B cell (primary cell): ENCODE measurements at places on chromosomes 5 and 9. TPM values are rescaled to one million over a fixed set of nuclear protein-coding genes. Genes with fewer than 3 reads are reported as not detected.

GRCh38 chr5:4095918-4096630 lies 500.4 kb downstream of the IRX1 start:
- H3K36me3 ChIP-seq, result no peaks in the 10 kb centered on the region
- no peak for DNase-seq
- H3K27me3 ChIP-seq, result no peaks in the 10 kb centered on the region
- H3K4me1 ChIP-seq, result no peaks in the 10 kb centered on the region
- H3K4me3 ChIP-seq, result no peak overlapping the region

DNA sequence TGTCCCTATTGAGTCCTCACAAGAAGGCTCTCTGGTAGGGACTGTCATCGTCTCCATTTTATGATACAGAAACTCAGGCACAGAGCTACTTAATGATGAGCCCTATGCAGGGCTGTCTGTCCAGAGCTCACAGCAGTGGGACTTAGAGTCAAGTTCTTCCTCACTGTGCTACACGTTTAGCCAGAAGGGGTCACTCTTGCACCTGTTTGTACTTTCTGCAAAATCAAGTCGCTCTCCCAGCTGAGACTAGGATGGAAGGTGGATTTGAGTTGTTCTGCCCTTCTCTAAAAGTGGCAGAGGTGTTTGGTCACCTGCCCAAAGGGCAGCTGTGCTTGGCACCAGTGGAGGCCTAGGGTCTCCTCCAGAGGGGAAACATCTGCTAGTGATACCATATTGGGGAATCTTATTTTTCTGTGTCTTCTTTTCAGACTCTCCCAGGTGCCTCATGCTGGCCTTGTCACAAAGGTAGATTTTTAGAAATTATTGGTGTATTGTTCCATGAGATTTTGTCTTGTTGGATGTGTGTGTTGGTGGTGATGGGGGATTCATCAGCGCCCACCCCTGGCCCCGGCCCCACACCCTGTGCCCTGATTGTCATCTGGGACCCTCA lies 104.2 kb downstream of the PPARGC1B start:
- no peak overlapping the region for H3K27ac ChIP-seq
- H3K36me3 ChIP-seq, result no peaks in the 10 kb centered on the region
- DNase-seq, result peak; percentile 65
- no peak overlapping the region for H3K4me3 ChIP-seq
- H3K4me1 ChIP-seq, result no peaks in the 10 kb centered on the region

GRCh38 chr9:126661122-126661520 lies 47.4 kb downstream of the LMX1B start:
- no peaks in the 10 kb centered on the region for H3K36me3 ChIP-seq
- peaks cover 7% of the 10 kb centered on the region for H3K4me1 ChIP-seq
- no peak overlapping the region for H3K4me3 ChIP-seq
- no peak overlapping the region for H3K27ac ChIP-seq
- no peak for DNase-seq

- H3K4me1 ChIP-seq, result peaks cover 7% of the 10 kb centered on the region
- no peaks in the 10 kb centered on the region for H3K36me3 ChIP-seq
- DNase-seq, result no peak
Observed at GRCh38 chr5:111960476-111961215, 203.7 kb upstream of the NREP start.

DNA sequence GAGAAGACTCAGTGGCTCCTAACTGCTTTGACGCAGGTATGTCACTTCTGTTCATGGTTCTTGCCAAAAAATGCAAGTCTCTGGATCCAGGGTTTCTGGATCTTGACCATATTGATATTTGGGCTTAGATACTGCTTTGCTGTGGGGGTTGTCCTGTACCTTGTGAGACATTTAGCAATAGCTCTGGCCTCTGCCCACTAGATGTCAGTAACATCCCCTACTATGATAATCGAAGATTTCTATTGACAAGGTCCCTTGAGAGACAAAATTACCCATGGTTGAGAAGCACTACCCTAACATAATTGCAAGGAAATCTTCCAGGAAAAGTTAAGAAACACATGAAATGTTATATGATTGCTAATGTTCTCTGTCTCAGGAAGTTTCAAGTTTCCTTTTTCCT lies 285.4 kb downstream of the TMEM232 start:
- no peak overlapping the region for H3K4me3 ChIP-seq
- H3K27ac ChIP-seq, result no peak overlapping the region
- DNase-seq, result no peak
- no peaks in the 10 kb centered on the region for H3K27me3 ChIP-seq
- H3K36me3 ChIP-seq, result no peaks in the 10 kb centered on the region

- H3K36me3 ChIP-seq, result peaks cover 18% of the 10 kb centered on the region
- DNase-seq, result no peak
- H3K27me3 ChIP-seq, result no peaks in the 10 kb centered on the region
- H3K4me1 ChIP-seq, result no peaks in the 10 kb centered on the region
- no peak overlapping the region for H3K4me3 ChIP-seq
Observed at GRCh38 chr5:134403951-134404350, 7.7 kb downstream of the CDKN2AIPNL start.

DNA sequence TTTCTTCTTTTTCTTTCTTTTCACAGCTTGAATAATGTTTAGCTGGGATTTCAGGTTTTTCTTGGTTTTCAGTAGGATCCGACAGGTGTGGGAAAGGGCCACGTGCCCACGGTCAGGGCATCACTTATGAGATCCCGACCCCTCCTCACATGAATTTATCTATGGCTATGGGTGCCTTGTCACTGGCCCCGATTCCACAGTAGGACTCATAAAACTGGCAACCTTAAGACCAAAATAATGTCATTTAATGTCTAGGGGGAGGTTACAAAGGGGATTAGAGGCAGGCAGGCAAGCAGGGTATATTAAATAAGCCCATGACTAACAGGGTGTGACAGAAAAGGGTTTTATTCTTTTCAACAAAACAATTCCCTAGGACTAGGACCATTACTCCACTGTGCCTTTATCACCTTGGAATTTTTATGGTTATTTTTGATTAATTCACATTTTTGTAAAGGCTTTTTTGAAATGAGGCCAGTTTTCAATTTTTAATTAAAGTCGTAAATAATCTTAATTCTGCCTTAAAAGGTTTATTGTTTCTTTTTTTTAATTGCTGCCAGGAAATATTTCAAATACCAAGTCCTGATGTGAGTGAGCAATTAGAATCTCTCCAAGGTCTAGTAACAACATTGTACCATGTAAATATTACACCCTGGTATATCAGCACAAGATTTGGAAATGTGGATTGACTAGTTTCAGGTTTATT lies 370.4 kb downstream of the GLIS3 start:
- DNase-seq, result no peak
- no peak overlapping the region for H3K27ac ChIP-seq
- no peaks in the 10 kb centered on the region for H3K4me1 ChIP-seq
- no peaks in the 10 kb centered on the region for H3K27me3 ChIP-seq
- H3K36me3 ChIP-seq, result no peaks in the 10 kb centered on the region

DNA sequence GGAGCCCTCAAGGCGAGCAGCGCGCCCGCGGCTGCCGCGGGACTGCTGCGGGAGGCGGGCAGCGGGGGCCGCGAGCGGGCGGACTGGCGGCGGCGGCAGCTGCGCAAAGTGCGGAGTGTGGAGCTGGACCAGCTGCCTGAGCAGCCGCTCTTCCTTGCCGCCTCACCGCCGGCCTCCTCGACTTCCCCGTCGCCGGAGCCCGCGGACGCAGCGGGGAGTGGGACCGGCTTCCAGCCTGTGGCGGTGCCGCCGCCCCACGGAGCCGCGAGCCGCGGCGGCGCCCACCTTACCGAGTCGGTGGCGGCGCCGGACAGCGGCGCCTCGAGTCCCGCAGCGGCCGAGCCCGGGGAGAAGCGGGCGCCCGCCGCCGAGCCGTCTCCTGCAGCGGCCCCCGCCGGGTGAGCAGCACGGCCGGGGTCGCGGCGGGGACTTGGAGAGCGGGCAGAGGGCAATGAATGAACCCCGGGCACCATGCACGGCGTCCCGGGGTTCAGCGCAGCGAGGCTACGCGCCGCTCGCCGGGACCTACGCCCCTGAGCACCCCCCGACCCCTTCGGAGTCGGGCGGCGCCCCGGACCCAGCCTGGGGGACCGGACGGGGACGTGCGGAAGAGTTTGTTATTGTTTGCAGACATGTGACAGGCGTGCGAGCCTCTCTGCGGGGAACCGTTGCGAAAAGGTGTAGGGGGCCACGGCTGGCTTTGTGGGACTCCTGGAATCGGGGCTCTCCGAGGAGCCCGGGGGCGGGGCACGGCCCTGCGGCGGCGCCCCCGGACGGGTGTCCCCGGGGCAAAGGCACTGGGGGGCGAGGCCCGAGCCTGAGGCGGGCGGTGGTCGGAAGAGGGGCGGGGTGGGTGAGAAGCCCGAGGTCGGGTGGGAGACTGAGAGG lies 553 bp downstream of the MAP3K1 start:
- H3K36me3 ChIP-seq, result peaks cover 7% of the 10 kb centered on the region
- peak; percentile 67 for DNase-seq
- H3K4me3 ChIP-seq, result peak overlapping the region; percentile 97
- peak overlapping the region; percentile 78 for H3K27ac ChIP-seq

GRCh38 chr9:132703336-132703735 lies 33.1 kb downstream of the GTF3C4 start:
- H3K27me3 ChIP-seq, result peaks cover 3% of the 10 kb centered on the region
- no peaks in the 10 kb centered on the region for H3K4me1 ChIP-seq
- H3K27ac ChIP-seq, result no peak overlapping the region
- no peaks in the 10 kb centered on the region for H3K36me3 ChIP-seq
- no peak for DNase-seq
- no peak overlapping the region for H3K4me3 ChIP-seq

DNA sequence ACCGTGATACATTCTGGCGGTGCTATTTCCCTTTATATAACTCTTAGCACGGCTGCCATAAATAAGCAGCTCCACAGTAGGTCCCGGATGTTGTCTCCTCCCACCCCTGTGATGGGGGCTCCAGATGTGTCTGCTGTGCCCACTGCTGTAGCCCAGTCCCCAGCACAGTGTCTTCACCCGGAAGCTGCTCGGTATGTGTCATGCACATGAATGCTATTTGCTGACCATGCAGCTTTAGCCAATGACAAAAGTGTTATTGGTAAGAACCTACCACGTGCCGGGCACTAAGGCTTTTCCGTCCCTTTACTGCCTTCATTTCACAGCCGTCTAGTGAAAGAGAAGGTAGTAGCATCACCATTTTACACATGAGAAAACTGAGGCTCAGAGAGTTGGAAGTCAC lies 20.2 kb downstream of the HRH2 start:
- H3K4me3 ChIP-seq, result no peak overlapping the region
- DNase-seq, result no peak
- H3K36me3 ChIP-seq, result no peaks in the 10 kb centered on the region
- H3K27ac ChIP-seq, result no peak overlapping the region
- no peaks in the 10 kb centered on the region for H3K4me1 ChIP-seq

DNA sequence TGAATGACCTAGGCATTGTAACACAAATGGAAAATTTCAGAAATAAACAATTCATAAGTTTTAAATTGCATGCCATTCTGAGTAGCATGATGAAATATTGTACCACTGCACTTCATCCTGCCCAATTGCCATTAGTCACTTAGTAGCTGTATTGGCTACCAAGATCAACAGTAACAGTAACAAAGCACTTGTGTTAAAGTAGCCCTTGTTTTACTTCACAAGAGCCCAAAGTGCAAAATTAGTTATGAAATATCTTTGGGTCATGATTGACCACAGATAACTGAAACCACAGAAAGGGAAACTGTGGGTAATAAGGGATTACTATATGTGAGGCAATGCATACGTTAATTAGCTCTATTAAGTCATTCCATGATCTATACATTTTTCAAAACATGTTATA lies 33.3 kb upstream of the RORB start:
- H3K36me3 ChIP-seq, result no peaks in the 10 kb centered on the region
- no peaks in the 10 kb centered on the region for H3K4me1 ChIP-seq
- H3K4me3 ChIP-seq, result no peak overlapping the region
- DNase-seq, result no peak
- H3K27ac ChIP-seq, result no peak overlapping the region
- no peaks in the 10 kb centered on the region for H3K27me3 ChIP-seq

- DNase-seq, result no peak
- H3K27ac ChIP-seq, result no peak overlapping the region
- peaks cover 3% of the 10 kb centered on the region for H3K27me3 ChIP-seq
- no peaks in the 10 kb centered on the region for H3K4me1 ChIP-seq
Observed at GRCh38 chr9:122056484-122056883, 36.6 kb downstream of the TTLL11 start.

- H3K4me3 ChIP-seq, result no peak overlapping the region
- no peaks in the 10 kb centered on the region for H3K36me3 ChIP-seq
- H3K4me1 ChIP-seq, result no peaks in the 10 kb centered on the region
- DNase-seq, result no peak
- no peak overlapping the region for H3K27ac ChIP-seq
Observed at GRCh38 chr9:130301483-130302286, 36.1 kb downstream of the HMCN2 start.

- H3K4me1 ChIP-seq, result peaks cover 7% of the 10 kb centered on the region
- DNase-seq, result no peak
- H3K4me3 ChIP-seq, result no peak overlapping the region
- no peaks in the 10 kb centered on the region for H3K36me3 ChIP-seq
- no peak overlapping the region for H3K27ac ChIP-seq
Observed at GRCh38 chr5:177468329-177468684, 5.1 kb downstream of the DBN1 start.

- no peak overlapping the region for H3K4me3 ChIP-seq
- no peaks in the 10 kb centered on the region for H3K27me3 ChIP-seq
- no peaks in the 10 kb centered on the region for H3K4me1 ChIP-seq
- no peaks in the 10 kb centered on the region for H3K36me3 ChIP-seq
- no peak for DNase-seq
Observed at GRCh38 chr5:34551911-34552433, 104.2 kb upstream of the RAI14 start.

DNA sequence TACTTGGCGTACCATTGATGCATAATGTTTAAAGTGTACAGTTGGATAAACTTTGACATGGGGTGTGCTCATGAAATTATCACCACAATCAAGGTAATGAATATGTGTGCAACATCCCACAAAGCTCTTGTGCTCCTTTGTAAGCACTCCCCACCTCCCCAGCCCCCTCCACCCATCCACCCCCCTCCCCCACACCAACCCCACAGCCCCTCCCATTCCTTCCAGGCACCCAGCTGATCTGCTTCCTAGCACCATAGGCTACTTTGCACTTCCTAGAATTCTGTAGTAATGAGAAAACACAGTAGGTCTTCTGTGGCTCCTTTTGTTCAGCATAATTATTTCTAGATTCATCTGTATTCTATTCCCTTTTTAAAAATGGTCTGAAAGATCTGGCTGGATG lies 24.5 kb downstream of the FGD3 start:
- H3K4me1 ChIP-seq, result peaks cover 60% of the 10 kb centered on the region
- no peak overlapping the region for H3K27ac ChIP-seq
- DNase-seq, result no peak
- no peak overlapping the region for H3K4me3 ChIP-seq
- peaks cover 62% of the 10 kb centered on the region for H3K36me3 ChIP-seq
- no peaks in the 10 kb centered on the region for H3K27me3 ChIP-seq

- no peak overlapping the region for H3K4me3 ChIP-seq
- H3K27me3 ChIP-seq, result peaks cover 32% of the 10 kb centered on the region
- no peak for DNase-seq
- H3K36me3 ChIP-seq, result no peaks in the 10 kb centered on the region
Observed at GRCh38 chr5:139759219-139759721, 36.3 kb upstream of the PSD2 start.

- no peaks in the 10 kb centered on the region for H3K27me3 ChIP-seq
- H3K27ac ChIP-seq, result no peak overlapping the region
- H3K36me3 ChIP-seq, result no peaks in the 10 kb centered on the region
- no peak overlapping the region for H3K4me3 ChIP-seq
- no peak for DNase-seq
- no peaks in the 10 kb centered on the region for H3K4me1 ChIP-seq
Observed at GRCh38 chr9:1198085-1198484, 147.9 kb downstream of the DMRT2 start.

Gene SMIM33
- not detected in 2 replicates for total RNA-seq

Gene CD14
- 0.97 and 1.8 TPM in 2 replicates for total RNA-seq

Gene IL4
- total RNA-seq, result not detected in 2 replicates

Gene AJM1
- total RNA-seq, result 2.3 and 2.9 TPM in 2 replicates

Gene SARDH
- 0.07 and 0.32 TPM in 2 replicates for total RNA-seq

Gene OR2K2
- not detected in 2 replicates for total RNA-seq

Gene SYNPO
- 16.3 and 16.8 TPM in 2 replicates for total RNA-seq

Gene CCNI2
- total RNA-seq, result 1.1 and 2.0 TPM in 2 replicates

Gene PFN3
- not detected in 2 replicates for total RNA-seq
